SK-N-SH (cell line): ENCODE measurements at places on chromosomes 5 and 9. TPM values are rescaled to one million over a fixed set of nuclear protein-coding genes. Genes with fewer than 3 reads are reported as not detected.

The RNF183 gene
- not detected in 2 replicates for polyA plus RNA-seq

The AFAP1L1 gene
- polyA plus RNA-seq: 0.82 and 0.89 TPM in 2 replicates

The CCL27 gene
- polyA plus RNA-seq: 0.10 TPM in 1 of 2 replicates, not detected in the other

The CDKN2A gene
- polyA plus RNA-seq: 34.1 and 41.4 TPM in 2 replicates

The GCNT4 gene
- 0.02 and 0.03 TPM in 2 replicates for polyA plus RNA-seq

The C9orf153 gene
- polyA plus RNA-seq: 0.03 TPM in 1 of 2 replicates, not detected in the other

The CLTB gene
- 85.9 and 91.2 TPM in 2 replicates for polyA plus RNA-seq
